NCI-H526 treated with DMSO at 0.1 percent for 48 hours (cell line): ENCODE measurements at places on chromosomes 13 and 19.

GRCh38 chr13:40063703-40064102 is 408.2 kb downstream of the COG6 start:
- no peak for DNase-seq

DNA sequence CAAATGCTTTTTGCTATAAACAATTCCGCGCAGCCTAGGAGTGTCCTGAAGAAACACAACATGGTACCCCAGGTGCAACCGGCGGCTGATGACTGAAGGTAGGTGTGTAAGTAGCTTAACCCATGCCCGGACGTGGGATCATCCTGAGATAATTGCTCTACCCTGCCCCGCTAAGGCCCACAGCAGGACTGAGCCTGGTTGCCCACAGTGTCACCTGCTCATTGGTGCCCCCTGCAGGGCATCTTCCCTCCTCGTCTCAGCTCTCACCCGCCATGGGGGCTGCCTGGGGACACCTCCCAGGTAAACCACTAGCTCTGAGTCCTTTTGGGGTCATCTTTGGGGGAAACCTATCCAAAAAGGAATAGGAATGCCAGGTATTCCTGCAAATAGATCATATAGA is 22.3 kb downstream of the TMEM161A start:
- DNase-seq = no peak

GRCh38 chr13:97194479-97194878 is 27.7 kb upstream of the MBNL2 start:
- no peak for DNase-seq

- no peak for DNase-seq
Measured at GRCh38 chr13:71240911-71241310, 626.1 kb downstream of the DACH1 start.

DNA sequence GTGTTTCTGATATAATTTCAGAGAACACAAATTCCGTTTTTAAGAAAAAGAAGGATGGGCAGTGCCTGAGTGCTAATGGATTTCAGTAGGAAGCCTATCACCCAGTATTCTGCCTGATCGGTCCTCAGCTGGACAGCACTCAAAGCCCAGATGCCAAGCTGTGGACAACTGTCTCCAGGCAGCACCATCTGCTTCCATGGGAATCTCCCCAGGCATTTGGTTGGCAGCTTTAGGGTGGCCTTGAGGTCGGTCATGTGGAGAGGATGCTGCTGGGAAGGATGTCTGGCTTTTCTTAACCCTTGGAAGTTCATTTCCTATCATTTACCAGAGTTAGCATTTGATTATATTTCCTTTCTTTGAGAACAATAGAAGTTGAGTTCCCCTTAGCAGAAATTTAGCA is 311.7 kb downstream of the TBC1D4 start:
- DNase-seq = no peak

DNA sequence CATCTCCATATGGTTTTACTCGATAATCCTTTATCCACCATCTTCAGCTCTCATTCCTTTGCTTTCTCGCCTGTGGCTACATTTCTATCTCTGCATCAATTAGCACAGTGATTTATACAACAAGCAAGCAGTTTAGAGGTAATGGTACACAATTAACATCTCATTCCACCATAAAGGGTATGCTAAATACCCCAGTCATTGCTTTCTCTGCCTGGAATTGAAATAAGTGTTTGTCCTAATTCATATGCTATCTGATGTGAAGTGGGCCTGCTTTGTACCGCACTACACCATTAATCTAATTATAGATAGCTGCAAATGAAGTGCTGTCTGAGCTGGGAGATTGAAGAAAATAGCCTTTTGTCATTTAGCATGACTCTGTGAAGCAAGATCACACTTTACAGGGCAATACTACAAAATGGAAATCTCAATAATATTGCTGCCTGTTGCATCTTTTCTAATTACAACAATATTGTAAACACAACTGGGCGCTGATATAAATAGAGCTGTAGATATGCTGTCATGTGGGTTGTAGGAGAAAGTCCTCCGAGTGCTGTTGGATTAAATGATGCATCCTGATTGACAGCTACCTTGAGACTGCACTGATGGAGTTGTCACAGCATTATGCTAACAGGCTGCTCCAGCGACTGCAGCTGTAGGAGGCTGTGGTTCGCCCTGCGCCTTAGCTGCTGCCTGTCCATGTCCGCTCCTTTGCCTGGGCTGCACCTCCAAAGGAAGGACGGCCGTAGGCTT is 78.2 kb downstream of the GGACT start:
- DNase-seq = no peak

- DNase-seq = no peak
Measured at GRCh38 chr13:111329641-111330040, 9.2 kb downstream of the TEX29 start.

DNA sequence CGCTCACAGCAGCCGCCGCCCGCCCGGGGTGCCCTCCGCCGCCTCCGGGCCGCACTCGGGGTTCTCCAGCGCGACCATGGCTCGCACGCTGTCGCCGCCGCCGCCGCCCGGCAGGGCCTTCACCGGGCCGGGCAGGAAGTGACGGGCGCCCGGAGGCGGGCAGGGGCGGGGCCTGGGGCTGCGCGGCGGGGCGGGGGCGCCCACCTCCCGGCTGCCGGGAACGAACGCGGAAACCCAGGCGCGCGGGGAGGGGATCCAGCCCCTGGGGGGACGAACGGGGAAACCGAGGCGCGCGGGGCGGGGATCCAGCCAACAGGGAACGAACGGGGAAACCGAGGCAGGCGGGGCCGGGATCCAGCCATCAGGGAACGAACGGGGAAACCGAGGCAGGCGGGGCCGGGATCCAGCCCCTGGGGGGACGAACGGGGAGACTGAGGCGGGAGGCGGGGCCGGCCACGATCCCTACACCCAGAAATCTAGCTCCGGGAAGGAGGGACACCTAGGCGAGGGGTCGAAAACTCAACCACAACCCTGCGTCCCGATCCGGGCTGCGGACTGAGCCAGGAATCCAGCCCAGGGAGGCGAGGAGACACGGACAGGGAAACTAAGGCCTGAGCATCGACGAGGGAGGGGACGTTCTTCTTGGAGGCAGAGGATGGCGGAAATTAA is at the start of gene R3HDM4:
Gene R3HDM4 (minus strand): TSS at position 140 of the 669 bp plus-strand sequence. CDS start 62 bp downstream, at position 78.
- no peak for DNase-seq

DNA sequence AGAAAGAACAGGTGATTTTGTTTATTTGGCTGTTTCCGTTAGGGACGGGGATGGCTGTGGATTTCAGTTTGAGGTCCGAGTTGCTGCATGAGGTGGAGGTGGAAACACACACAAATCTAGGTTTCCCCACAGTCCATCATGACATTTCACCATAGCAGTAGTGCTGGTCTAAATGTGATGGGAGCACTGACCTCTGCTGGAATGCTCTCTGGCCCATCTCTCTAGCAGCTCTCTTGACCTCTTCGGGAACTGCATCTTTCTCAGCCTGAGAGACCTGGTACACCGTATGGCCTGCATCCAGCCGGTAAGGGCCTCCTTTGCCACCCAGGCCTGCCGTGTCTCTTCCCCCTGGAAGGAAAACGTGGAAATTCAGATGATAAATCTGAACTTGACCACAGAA is 154.0 kb downstream of the RGCC start:
- DNase-seq = no peak

DNA sequence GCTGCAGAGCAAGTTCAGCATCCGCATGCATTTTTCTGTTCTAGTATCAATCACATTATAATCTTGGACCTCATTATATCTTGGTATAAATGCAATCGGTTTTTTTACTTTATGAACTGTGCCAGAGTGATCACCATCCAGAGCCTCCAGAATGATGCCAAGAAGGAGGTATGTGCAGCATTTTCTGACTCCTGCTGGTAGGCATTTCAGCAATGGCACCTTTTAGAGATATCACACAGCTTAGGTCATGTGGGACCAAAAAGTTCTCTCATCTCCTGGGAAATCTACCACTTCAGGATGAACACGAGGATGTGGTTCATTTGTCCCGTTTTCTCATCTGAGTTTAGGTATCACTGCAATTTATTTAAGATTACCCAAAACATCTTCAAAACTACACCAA is 220.4 kb downstream of the VWA8 start:
- DNase-seq = no peak

DNA sequence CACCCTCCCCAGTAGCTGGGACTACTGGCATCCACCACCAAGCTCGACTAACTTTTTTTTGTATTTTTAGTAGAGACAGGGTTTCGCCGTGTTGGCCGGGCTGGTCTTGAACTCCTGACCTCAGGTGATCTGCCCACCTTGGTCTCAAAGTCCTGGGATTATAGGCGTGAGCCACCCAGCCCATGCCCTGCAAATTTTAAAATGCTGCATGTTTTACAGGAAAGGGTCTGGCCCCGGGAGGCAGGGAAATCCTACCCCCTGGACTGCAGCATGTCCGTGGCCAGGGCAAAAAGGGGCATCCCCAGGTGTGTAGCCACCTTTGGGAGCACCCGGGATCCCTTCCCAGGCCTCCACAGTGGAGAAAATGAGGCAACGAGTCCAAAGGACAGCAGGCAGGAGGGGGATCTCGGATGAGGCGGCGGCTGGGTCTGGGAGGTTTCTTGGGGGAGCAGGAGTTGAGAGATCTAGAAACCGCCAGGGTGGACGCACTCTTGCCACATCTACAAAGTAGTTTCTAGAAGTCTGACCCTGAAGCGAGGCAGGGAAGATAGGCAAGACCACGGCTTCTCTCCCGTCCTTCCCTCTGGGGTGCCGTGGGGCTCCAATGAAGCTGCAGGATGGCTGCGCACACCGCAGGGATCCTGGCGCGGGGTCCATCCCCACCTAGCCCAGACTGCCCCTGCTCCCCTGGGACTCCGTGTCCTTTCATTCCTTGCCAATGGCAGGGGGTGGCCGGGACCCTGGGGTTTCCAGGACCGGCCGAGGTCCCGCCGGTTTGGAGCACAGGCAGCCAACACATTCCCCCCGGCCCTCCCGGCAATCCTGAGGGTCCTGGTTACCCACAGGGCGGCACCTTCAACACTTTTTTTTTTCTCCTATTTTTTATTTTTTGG is 21.3 kb upstream of the ZBTB7A start:
- DNase-seq = no peak

GRCh38 chr13:102117175-102117831 is 284.5 kb downstream of the FGF14 start:
- DNase-seq = no peak

GRCh38 chr13:112605531-112605990 is 17.6 kb upstream of the TUBGCP3 start:
- DNase-seq = no peak

DNA sequence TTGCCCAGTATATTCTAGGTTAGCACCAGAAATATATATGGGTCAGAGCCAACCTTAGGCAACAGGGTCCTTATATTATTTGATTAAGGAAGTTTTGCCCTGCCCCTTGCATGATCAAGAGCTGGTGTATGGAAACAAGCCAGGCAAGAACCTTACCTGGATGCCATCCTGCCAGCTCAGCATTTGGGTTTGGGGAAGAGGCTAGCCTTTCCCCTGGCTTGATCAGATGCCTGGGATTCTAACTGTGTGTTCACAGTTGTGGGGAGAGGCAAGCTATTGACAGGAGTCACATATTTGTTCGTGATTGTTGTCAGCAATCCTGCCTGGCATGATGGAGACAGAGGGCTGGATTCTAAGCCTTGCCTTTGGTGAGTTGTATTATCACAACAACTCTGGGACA is 260.0 kb upstream of the DACH1 start:
- no peak for DNase-seq

DNA sequence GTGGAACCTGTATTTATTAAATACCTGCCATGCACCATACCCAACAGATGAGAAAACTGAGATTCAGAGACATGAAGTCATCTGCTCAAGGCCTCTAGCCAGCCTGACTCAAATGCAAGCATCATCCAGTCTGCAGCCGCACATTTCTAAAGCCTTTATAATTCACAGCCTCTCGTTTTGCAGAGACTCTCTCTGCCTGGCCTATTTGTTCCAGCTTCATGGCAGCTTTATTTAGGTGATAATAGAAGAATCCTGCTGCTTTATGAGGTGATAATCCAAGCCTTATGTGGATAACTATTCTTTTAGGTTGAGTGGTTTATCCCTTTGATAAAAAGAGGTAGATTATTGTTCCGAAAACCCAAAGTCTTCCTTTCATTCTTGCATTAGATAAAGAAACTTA is 58.4 kb downstream of the OXGR1 start:
- no peak for DNase-seq

DNA sequence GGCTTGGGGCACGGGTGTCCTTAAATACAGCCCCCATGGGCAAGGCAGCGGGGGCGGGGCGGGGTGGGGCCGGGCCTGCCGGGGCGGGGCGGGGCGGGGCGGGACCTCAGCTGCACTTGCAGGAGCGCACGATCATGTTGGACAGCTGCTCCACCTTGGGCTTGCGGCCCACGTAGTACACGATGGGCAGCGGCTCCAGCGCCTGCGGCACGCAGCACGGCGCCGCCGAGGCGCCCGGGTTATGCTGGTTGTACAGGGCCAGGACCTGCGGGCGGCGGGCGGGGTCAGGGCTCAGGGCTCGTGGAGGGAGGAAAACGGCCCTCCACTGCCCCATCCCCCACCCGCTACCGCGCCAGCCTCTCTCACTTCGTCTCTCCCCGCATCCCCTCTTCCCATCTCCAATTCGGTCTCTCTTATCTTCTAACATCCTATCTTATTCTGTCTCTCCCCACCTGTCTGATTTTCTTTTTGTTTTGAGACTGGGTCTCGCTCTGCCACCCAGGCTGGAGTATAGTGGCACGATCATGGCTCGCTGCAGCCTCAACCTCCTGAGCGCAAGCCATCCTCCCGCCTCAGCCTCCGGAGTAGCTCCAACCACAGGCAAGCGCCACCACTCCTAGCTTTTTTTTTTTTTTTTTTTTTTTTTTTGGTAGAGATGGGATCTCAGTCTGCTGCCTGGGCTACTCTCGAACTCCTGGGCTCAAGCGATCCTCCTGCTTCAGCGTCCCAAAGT is 21.1 kb downstream of the CCDC97 start:
- no peak for DNase-seq

DNA sequence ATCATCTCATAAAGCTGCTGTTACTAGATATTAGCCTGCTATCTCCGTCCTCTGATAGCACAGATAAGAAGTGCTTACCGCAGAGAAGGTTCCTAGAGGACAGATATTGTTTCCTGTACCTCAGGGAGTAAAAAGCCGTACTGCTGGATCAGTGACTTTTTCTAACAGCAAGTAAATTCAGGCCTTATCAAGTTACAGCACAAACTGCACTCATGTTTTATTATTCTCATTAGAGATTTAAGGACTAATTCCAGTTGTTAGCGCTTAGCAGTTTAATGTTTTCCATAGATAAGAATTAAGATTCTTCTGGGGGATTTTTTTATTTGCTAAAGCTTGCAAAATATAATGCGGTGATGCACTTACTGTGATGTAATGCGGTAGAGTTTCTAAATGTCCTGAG is 119.0 kb upstream of the OBI1 start:
- DNase-seq = peak; percentile 72

GRCh38 chr13:61286148-61286745 is 129.4 kb downstream of the PCDH20 start:
- DNase-seq = no peak

- DNase-seq = no peak
Measured at GRCh38 chr19:937259-937694, 11.4 kb downstream of the ARID3A start.

DNA sequence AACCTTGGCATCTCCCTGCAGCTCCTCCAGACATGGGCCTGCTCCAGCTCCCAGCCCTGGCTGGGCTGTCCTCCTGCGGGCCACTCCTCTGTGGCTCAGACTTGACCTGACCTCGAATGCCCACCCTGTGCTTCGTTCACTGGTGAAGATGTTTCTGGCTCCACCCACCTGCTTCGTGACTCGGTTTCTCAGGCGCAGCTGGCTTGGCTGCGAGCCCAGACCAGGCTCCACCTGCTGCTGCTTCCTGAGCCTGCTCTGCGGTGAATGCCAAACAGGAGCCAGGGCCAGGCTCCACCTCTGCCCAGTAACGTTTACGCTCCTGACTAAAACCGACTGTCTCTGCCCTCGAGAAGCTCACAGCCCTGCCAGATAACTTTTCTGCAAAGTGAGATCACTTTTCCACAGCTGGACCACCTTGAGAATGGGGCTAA is 8.9 kb upstream of the RSPH6A start:
- DNase-seq = no peak

- no peak for DNase-seq
Measured at GRCh38 chr13:100184095-100184494, 95.2 kb downstream of the PCCA start.
